ENCODE measurements at places on chromosomes 5 and 9.

- DNase-seq, result no peak
Observed at GRCh38 chr5:74013222-74013621, 387.2 kb downstream of the ARHGEF28 start.

DNA sequence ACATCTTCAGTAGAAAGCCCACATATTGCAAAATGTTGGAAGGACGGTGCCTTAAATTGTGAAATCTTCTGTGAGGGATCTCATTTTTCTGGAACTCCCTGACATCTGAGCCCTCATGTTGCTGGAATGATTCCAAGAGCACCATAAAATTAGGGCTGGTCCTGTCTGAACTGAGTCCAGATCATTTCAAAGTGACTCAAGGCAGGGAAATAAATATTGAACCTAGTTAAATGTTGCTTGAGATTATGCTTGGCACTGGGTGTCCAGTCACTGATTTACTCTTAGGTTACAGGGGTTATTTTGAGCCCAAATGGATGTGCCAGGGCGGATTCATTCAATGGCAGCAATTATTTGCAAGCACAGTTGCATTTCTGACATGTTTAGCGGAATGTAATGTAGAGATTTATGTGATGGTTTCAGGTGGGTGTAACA, 437.0 kb downstream of the PIK3R1 start:
- no peak for DNase-seq

DNA sequence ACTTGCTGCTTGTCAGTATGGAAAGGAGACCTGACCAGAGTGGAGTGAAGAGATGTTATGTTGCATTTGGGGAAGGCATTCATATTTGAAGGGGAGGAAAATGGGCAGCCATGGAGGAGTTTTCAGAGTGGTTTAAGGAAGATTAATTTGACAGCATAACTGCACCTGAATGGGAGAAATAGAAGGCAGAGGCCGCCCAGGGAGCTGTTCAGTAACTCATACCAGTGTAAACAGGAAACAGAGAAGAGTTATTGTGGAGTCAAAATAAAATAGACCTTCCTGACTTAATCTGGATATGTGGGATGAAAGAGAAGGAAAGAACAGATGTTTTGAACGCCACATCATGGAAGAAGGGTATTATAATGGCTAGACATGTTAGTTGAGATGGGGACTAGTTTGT, 13.4 kb downstream of the SLC44A1 start:
- no peak for DNase-seq

GRCh38 chr5:121608826-121609225, 242.9 kb upstream of the FTMT start:
- no peak for DNase-seq

DNA sequence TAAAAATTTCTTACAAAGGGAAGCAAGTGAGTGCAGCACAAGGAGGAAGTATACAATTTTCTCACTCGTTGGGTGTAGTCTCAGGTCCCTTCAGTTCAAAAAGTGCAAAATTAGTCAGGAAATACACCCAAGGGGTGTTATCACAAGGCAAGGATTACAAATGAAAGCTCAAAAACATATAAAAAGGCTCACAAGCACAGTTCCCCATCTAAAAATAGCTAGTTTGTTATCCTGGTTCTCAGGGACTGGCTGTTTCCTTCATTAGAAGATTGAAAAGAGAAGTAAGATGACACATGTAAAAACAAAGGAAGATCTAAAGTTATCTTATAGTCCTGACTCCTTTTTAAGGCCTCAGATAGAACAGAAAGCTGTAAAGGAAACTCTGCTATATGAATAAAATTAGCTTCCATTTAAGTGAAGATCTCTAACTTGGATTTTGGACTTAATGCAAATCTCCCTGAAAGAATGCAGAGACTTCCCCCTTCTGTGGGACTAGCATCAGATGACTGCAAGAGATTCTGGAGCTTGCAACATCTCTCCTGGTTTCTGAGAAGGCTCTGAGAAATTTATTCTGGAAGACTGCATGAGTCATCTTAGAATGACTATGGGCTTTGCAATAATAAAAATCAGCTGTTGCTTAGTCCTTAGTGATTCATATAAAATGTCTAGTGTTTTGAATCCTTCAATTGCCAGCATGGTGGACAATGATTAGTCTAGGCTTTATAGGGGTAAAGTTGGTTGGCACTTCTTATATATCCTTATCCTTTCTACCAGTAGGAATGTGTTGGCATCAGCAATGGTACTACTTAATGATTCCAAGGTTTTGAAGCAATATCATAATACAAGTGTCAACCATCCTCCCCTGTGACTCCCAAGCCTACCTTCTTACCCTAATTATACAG, 25.4 kb downstream of the DAB2 start:
- DNase-seq, result no peak

GRCh38 chr5:10834695-10835094, 73.7 kb upstream of the DAP start:
- DNase-seq, result no peak

- DNase-seq, result no peak
Observed at GRCh38 chr9:76528056-76528455, 69.1 kb downstream of the GCNT1 start.

- DNase-seq, result no peak
Observed at GRCh38 chr5:17169507-17169906, 47.9 kb upstream of the BASP1 start.

- DNase-seq, result no peak
Observed at GRCh38 chr9:86575137-86575536, 220.9 kb upstream of the TUT7 start.

DNA sequence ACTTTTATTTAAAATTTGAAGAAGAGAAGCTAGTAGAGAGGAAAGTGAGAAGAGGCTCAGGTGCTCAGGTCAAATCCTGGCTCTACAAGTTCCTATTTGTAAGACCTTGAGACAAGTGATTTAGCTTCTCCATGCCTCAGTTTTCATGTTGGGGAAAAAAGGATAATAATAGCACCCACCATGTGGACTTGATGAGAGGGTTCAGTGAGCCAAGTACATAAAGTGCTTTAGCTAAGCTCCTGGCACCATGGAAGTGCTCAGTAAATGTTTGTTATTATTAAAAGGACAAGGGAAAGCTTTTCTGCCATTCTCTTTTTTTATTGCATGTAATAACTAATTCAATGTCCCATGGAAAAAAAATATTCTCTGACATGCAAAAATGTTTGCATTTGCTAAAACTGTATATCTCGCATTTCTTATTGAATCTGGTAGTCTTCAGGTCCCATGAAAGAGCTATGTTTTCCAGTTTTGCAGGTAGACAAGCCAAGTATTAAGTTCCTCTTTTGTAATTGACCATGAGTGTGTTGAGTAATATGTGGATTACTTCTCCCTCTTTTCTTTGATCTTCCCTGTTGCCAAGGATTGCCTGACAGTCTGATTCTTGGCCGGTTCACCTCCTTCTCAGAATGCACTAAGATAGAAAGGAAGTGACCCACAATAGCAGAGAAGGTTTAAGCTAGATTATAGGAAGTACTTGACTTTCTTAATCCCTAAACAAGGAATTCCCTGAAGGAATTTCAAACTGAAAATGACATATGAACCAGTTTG, 45.6 kb upstream of the TRIM32 start:
- no peak for DNase-seq

- DNase-seq, result no peak
Observed at GRCh38 chr9:136565086-136565714, 19.4 kb upstream of the NOTCH1 start.

DNA sequence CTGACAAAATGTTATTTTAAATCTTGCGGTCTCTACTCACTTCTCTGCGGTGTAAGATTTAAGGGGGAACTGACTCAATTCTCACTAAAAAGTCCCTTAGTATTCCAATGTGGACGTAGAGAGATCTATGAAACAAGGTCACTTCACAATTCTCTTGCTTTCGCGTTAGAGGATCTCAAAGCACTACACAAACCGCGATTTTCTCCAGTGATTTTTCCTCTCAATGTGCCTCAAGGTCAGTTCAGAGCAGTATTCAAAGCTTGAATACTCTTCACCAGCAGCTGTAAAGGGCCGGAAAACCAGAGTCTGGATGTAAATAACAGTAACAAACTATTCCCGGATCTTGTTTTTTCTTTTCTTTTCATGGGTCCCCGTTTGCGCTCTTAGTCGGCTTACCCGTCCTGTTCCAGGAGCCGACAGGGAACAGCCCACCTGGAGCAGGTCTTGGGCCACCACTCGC, 128.2 kb downstream of the TMEM161B start:
- DNase-seq, result no peak

DNA sequence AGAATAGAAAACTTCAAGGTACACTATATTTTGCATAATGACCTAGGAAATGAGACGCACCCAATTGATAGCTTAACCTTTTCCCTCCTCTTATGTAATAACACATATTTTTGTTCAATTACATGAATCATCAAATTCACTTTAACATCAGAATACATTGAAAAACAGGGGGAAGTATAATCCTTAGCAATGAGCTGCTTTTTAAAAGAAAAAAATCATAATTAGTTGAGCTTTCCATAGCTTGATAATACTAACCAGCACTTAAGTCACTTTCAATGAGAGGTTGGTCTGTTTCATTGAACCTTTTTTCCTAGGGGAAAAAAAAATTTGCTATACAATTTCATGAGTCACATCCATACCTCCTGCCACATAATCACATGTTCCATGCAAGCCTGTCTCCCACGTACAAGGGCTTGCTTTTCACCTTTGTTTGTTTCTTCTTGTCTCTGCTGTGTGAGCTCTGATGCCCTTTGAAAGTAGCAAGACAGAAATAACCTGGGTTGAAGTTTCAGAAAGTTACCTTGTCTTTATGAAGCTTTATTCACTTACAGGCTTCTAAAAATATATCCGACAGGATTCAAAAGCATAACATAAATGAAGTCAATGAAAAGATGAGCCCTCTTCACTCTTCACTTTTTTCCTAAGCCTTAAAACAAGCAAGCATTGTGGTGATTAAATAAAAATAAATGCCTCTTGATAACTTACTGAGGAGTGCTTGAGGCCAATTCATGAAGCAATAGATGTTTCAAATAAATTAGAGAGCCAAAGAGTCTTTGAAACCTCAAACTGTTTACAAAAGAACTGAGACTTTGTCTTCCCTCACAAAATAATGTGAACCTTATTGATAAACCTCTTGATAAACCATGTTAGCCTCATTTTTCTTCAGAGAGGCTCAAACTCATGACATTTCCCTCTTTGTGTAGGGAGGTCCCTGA, 108.5 kb downstream of the FEM1C start:
- DNase-seq, result no peak

DNA sequence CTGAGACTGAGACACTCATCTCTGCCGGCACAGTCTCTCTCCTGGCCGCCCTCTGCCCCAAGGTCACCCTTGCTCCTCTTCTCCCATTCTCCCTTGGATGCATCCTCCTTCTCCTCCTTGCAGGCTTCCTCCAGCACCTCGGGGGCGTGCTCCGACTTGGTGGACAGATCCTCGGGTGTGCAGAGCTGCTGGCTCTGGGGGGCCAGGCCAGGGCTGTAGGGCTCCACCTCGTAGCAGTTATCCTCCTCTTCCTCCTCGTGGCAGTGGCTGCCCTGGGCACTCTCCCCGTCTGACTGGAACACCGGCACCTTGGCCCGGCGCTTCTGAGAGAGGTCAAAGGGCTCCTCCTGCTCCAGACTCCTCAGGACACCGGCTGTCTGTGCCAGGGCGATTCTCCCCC, 63.3 kb downstream of the ZNF366 start:
- no peak for DNase-seq

DNA sequence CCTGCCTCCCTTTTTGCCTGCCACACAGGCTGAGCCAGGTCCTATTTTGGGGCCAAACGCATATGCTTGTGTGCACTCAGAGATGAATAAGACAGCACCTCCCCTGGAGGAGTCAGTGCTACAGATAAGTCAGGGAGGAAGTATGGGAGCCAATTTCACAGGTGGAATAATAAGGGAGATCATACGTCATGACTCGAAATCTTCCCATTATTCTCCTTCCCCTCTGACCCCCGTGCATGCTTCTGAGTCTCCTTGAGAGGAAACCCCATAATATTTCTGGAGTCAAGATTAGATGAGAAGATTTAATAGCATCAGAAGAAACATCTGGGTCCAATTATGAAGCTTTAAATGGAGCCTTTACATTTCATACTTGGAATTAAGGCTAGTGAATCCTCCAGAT, 15.1 kb upstream of the ZCCHC7 start:
- DNase-seq, result no peak

GRCh38 chr5:144844086-144844485, 673.4 kb downstream of the KCTD16 start:
- no peak for DNase-seq

GRCh38 chr5:123699571-123699970, 187.6 kb downstream of the CSNK1G3 start:
- DNase-seq, result no peak

DNA sequence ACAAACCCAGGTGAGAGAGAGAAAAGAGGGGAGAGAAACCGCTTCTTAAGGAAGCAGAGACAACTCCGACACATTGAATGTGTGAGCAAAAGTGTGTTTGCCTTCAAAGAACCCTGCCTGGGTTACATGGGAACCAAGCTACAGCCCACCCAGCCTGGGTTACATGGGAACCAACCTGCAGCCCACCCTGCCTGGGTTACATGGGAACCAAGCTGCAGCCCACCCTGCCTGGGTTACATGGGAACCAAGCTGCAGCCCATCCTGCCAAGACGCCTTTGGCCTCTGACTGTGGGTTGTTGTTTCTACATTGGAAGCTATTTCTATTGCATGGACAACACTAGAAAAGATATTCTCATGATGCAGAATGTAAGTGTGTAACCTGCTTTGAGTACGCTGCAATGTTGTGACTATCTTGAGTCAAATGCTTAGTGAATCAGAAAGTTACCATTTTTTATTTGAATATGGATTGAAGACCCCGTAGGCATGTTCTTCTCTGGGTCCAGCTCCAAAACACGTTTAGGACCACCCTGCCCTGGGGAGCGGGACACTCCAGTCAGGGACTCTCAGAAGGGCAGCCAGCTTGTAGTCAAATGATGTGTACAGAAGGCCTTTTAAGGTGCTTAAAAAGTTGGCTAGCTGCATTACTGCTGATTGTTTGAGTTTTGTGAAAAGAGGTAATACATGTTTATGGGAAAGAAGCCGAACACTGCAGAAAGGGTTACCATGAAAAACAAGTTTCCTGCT, 39.1 kb upstream of the UNC5A start:
- DNase-seq, result no peak

DNA sequence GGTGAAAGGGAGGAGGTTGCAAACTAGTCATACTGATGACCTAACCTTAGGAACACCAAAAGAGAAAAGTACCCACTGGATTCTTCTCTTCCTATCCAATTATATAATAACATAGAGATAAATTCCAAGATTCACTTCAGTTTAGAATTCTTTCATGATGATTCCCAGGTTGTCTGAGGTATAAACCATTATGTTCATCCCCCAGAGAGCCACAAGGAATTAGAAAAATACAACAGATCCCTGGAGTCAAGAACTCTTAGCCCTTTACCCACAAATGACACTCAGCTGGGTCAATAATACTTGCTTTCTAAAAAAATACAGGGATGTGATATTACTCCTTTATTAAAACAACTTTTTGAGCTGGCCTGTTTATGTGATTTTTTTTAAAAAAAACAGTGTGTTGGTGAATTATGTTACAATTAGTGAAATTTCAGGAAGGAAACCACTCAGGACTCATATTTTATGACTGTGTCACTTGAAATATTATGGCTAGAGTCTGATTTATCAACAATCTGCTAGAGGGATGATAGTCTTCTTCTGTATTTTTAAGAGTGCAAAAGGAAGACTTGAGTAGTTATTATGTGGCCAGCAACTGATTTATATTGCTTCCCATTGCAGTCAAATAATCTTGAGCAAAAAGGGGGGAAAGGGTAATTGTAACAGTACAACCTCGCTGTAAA, 338.2 kb downstream of the NFIB start:
- DNase-seq, result no peak

GRCh38 chr5:86768699-86769202, 151.0 kb downstream of the COX7C start:
- no peak for DNase-seq

- no peak for DNase-seq
Observed at GRCh38 chr9:111065414-111065813, 27.1 kb upstream of the LPAR1 start.

- no peak for DNase-seq
Observed at GRCh38 chr5:140881889-140882590, at the start of gene PCDHA13. TSS of gene PCDHA13 (plus strand) at chr5:140882124. CDS start at chr5:140882269, 145 bp downstream.
